Fibroblast of the aortic adventitia (primary cell): ENCODE measurements at places on chromosomes 3 and 15.

- no peak for DNase-seq
Measured at GRCh38 chr3:72081471-72082185, 296.7 kb upstream of the PROK2 start.

DNA sequence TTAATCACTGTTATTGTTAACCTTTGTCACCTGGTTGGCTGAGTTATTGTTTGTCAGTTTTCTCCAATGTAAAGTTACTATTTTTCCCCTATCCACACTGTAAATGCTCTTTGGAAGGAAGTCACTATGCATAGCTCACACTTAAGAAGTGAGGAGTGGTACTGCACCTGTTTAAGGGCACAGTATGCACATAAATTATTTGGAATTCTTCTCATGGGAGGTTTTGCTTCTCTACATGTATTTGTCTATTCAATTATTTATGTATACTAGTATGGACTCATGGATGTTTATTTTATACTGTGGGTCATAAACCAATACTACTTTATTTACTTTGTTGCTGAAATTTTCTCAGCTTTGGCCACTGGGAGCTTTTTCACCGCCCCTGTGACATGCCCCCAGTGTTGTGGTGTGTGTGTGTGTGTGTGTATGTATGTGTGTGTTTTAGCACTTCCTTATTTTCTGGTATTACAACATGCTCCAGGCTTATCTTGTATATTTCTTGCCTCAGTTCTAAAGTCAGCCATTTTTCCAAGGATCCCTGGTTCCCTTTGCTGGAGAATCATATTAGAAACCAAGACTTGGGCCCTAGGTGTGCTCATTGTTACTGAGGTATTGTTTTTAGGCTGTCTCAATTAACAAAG lies 290.5 kb downstream of the KBTBD8 start:
- DNase-seq, result no peak

- DNase-seq, result no peak
Measured at GRCh38 chr15:78425643-78426042, 12.4 kb upstream of the IREB2 start.

DNA sequence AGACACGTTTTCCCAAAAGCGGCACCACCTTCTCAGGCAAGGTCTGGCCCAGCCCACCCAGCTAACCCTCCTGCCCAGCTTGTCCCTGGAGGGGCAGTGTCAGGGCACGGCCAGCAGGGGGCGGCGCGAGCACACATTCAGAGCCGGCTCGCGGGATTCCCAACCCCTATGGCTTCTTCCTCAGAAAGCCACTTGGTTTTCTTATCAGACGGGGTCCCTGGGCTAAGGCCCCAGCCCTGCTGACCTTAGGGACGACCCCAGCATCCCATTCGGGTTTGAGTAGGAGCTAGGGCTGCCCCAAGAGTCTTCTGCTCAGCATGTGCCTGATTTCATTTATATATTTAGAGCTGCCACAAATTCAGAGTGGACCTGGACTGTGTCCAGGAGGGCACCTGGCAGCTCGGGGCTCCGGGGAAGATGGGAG lies 14.5 kb downstream of the RLBP1 start:
- DNase-seq, result peak; percentile 66

- no peak for DNase-seq
Measured at GRCh38 chr15:64774629-64775493, 528 bp downstream of the RBPMS2 start.

GRCh38 chr3:156252656-156253055 lies 132.3 kb downstream of the KCNAB1 start:
- DNase-seq, result no peak
